Stimulated activated CD8-positive, alpha-beta memory T cell treated with anti-CD3 and anti-CD28 coated beads, Interleukin-4, amount 100 ng/mL, for 48 hours (primary cell): ENCODE measurements at places on chromosomes 3 and 15.

DNA sequence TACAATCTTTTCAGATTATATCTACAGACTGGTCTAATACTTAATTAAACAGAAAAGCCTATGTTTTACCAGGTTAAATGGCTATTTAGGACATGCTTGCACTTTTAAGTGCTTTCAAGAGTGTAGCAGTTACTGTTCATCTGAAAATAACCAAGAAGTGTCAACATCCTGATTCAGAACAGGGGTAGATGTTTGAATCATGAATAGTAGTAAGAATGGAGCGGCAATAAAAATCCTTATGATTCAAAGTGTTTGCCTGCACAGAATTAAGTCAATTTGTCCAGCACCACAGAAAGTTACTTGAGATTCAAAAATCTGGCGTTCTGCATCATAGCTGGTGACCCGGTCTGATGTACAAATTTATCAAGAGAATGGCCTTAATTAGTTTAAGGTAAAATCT, 48.3 kb downstream of the GREM1 start:
- DNase-seq: no peak

DNA sequence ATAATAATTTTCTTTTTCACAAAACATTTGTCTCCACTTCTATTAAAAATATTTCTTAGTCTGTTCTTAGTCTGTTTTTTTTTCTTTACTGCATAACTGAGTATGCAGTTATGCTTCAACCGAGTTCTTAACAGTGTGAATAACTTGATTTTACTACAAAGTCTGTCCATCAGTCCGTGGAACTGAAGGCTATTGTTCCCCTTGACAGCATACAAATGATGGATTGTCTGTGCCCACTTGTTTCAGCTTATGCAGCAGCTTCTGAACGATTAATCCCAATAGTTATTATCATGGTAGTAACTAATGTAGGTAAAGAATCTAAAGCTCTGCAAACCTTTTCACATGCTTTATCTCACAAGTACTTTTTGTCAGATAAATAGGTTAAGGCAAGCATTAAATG, 150.7 kb downstream of the SSR3 start:
- DNase-seq: no peak

DNA sequence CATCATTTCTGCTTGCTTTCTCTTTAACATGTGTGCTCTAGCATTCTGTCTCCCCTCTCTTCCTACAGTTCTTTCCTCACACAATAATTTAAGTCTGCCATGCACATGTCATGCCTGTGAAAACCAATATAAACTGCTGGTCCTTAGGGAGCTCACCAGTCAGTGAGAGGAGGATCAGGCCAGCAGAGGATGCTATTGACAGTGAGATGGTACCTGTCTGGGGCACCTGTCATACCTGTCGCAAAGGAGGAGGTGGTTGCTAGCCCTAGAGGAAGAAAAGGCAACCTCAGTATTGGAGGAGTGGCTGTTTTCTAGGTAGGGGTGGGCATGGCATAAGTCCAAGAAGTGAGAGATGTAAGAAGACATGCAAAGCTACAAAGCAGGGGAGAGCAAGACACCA, 194.6 kb downstream of the GABRG3 start:
- DNase-seq: no peak

- no peak for DNase-seq
These were observed 422.2 kb downstream of the TBC1D5 start for GRCh38 chr3:17320266-17320665.

- no peak for DNase-seq
These were observed 136.5 kb downstream of the PDE8A start for GRCh38 chr15:85118173-85118572.

- no peak for DNase-seq
These were observed 18.9 kb downstream of the MAP2K1 start for GRCh38 chr15:66405615-66406014.

DNA sequence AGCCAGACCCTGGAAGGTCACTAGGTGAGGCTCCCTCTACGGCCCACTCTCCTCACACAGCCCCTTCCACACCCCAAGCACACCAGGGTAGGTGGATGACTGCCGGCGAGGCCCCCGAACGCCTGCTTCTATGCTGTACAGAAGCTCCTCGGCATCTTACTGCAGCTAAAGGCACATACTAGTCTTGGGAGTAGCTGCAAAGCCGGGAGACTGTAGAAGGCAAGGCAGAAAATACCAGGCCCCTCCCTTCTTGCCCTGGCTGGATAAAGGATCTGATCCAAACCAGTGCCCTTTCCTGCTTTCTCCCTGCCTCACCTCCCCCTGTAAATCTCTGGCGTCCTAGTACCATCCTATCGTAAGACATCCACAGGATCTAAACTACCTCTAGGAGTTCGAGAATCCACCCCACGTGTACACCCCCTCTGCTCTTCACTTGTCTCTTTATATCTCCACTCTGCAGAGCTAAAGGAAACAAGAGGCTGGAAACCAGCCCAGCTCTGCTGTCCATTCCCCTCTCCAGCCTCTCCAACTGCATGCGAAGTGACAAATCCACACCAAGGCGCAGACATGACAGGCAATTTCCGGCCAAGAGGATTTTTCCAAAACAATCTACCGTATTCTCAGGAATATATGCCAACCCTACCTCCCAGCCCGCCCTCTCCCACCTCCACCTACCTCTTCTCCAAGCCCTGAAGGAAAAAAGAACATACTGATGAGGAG, 11.8 kb downstream of the TNK2 start:
- DNase-seq: no peak

DNA sequence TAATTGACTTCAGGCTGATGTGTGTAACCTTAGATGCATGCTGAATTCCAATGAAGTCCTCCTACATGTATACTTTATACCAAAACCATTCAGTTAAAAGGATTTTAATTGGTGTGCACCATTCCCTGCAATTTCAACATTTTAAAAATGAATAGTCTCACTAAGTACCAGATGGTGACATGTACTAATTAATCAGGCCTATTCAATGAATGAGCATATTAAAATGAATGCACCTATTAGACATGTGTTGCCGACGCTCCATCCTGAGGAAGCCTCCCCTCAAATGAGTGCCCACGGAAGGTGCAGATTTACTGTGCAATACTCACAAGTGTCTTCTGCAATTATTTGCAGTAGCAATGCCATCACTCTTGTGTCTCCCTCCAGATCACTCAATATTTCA, 124.7 kb upstream of the TSPAN3 start:
- DNase-seq: no peak

GRCh38 chr3:64220161-64220914, 4.9 kb downstream of the PRICKLE2 start:
- DNase-seq: no peak

DNA sequence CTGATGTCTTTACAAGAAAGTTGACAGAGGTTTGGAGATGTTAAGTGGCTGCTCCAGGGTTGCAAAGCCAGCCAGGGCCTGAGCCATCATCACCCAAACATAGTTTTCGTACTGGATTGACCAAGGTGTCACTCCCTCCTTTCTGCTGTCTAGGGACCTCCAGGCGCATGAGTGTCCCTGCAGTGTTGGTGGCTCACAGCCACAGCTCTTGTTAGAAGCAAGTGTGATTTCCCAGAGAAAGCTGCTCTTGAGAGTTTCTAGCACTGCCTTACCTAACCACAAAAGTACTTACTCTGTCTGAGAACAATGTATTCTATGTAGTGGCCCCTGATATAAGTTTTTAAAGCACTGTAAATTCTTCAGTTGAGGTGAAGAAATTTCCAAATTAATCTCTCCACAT, 144.1 kb downstream of the SOX2 start:
- DNase-seq: no peak

- DNase-seq: no peak
These were observed 178.2 kb downstream of the RAB11A start for GRCh38 chr15:66047321-66048024.

GRCh38 chr3:23996095-23996524, 51.0 kb downstream of the NR1D2 start:
- no peak for DNase-seq

- peak; percentile 63 for DNase-seq
These were observed 593 bp downstream of the CIAO2A start for GRCh38 chr15:64092864-64093626.

GRCh38 chr15:52217186-52217585, 26.0 kb upstream of the GNB5 start:
- DNase-seq: peak; percentile 44

GRCh38 chr15:66249605-66250174, 3.9 kb downstream of the MEGF11 start:
- no peak for DNase-seq

DNA sequence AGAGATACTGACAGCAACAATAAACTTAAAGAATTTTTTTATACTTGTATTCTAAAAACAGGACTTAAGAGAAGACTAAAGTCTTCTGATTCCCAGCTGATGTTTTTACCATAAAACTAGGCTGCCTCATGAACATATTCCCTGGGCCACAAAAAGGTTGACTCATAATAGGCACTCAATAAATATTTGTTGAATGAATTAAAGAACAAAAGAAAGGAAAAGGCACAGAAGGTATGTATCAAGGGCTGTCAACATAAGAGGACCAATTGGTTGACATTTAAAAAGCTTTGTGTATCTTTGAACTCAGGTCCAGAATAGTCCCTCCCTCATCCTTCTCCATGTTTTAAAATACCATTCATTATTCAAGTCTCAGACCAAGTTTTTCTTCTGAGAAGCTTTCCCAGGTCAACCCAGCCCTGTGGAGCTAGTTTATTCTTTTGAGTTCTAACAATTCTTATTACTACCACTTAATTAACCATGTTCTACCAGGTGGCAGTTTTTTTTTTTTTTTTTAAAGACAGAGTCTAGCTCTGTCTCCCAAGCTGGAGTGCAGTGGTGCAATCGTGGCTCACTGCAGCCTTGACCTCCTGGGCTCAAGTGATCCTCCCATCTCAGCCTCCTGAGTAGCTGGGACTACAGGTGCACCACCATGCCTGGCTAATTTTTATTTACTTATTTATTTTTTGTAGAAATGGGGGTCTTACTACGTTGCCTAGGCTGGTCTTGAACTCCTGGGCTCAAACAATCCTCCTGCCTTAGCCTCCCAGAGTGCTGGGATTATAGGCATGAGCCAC, 17.5 kb upstream of the ARHGEF3 start:
- DNase-seq: no peak

DNA sequence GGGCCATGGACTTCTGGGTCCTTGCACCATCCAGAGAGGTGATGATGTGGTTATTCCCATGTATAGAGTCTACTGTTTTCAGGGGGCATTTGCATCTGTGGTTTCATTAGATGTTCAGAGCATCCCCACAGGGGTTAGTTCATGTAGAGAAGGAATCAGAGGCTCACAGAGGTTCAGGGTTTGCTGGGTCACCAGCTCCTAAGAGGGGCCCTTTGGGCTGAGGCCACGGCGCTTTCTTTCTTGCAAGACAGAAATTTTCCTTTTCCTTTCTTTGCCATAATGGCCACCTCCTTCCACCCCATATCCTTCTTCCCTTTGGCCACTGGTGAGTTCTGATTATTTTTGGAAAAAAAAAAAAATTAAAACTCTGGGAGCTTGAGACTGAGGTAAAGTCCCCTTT, 62.3 kb downstream of the APBA2 start:
- no peak for DNase-seq

- DNase-seq: no peak
These were observed 17.8 kb downstream of the MYL3 start for GRCh38 chr3:46845397-46845859.

DNA sequence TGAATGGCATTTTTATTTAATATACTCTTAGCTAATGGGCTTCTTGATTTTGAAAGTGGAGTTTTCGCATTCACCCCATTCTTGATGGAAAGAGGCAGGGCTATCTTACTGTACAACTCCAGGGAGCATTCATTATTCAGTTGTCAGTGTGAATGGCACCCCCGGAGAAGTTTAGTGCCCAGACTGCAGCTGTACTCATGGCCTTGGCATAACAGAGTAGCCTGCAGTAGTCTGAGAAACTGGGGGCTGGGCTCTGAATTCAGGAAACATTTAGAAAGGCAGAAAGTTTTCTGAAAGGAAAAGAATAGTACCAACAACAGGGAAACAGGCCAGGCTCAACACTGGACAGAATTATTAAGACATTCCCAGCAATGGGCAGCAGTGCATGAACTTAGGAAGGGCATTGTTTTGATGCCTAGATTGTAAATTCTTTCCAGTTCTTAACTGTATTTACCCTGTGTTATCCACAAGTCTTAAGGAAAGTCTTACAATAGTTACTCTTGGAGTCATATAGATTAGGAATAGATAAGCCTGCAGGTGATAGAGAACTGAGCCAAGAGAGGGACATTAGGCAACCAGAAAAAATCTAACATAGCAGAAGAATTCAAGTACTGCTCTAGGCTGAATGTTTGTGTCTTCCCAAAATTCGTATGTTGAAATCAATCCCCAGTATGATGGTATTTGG, 44.4 kb downstream of the TIPARP start:
- no peak for DNase-seq

DNA sequence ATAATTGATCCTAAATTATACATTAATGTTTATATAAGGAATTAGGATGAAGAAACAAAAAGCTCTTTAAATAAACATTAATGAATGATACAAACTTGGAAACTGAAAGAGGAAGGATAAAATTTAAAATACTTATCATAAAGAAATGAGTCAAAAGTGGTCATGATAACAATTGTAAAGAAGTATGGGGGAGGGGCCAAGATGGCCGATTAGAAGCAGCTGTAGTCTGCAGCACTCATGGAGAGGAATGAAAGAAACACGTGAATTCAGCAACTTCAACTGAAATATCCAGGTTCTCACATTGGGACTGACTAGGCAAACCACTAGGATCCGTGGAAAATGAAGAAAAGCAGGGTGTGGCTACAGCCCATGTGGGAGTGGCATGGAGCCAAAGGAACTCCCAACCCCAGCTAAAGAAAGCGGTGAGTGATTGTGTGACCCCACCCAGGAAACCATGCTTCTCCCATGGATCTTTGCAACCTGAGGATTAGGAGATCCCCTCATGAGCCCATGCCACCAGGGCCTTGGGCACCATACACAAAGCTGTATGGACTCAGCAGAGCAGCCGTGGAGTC, 13.1 kb upstream of the CP start:
- DNase-seq: no peak

GRCh38 chr3:87733671-87734367, 325.0 kb downstream of the CGGBP1 start:
- no peak for DNase-seq

DNA sequence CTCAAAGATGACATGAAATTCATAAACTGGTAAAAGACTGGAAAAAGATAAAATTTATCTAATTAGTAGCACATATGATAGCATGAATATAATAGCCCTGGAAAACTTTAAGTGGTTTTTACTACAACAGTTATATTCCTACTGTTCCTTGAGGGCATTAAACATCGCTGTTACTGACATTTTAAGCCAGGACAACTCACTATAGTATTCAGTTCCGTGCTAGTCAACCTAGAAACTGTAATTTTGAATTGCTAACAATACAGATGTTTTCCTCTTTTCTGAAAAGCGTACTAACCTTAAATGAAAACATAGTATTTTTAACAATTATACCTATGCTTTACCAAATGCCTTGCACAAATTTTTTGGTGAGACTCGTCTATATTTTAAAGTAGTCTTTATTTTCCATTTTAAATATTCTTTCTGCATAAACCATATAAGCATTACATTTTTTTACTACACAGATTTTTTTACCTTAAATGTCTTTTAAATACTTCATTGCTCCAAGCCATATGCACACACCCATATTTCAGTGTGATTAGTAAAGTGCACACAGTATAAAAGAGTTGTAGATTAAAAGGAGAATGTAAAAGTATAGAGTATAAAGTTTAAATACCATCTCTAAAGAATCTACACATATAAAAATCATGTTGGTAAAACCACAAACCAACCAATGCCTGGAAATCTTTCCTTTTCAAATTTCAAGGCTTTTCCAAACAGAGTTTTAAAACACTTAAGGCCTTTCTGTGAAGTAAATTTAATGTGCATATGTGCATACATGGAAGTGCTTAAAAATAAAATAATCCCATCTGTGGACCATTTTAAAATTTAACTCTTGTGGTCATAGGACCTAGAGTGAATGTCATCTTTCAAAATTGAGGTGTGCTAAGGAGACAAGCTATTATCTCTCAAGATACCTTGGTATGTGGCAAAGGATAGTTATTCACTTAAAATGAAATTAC, 20.1 kb upstream of the CBLB start:
- DNase-seq: no peak
